Stimulated activated CD4-positive, alpha-beta T cell treated with anti-CD3 and anti-CD28 coated beads, Interleukin-4, amount 100 ng/mL, for 4 hours (primary cell): ENCODE measurements at places on chromosomes 5 and 9.
A peak's percentile ranks its signal among the peaks of the same experiment; 100 is the strongest.

DNA sequence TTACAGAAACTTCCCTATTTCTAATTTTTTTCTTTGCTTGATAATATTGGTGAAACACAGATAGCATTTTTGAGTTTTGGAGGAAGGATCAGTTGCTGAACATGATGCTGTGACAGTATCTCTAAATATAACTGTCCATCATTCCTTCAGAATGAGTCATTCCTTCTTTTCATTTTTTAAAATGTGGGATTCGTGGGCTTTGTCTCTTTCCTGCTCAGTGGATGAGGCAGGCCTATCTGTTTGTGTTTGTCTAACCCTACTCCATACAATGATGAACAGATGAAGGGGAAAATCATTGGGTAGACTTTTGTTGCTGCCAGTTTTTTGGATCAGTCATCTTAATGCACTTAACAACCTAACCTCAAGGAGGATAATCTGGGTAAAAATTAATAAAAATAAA is 15.7 kb upstream of the OR13C8 start:
- no peak for DNase-seq

DNA sequence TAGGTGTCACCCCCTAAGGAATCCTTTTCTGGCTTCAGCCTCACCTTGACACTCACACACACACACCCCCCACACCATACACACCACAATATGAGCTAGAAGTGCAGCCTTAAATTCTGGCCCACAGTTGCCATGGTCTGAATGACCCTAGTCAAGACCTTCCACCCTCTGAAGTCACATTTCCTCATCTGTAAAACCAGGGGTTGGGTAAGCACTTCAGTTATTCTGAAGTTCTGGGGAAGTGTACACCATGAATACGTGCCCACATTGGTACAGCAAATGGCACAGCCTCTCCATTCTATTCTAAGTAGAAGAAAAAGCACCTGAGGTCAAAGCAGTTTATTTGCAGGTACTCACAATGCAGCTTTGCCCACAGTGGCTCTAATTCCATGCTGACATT is 372.8 kb upstream of the KLF4 start:
- DNase-seq = no peak

- DNase-seq = peak; percentile 16
Observed at GRCh38 chr9:15135164-15135792, 171.7 kb downstream of the TTC39B start.

DNA sequence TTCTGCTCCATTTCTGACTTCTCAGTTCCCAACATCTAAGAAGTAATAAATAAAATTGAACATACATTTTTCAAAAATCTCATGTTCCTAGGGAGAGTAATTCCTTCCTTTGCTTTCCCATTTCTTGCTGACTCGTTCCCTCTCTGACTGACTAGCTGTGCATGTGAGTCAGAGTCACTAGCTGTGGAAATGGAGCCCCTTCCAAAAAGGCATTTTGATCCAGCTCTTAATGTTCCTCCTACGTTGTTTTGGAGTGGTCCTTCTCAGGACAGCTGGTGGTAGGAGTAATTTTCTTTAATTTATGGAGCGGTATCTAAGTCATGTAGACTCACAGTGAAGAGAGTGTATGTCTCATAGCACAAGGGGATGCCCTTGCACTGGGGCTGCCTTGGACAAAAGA is 460.2 kb downstream of the GADD45G start:
- no peak for DNase-seq

- no peak for DNase-seq
Observed at GRCh38 chr5:133994990-133995333, 9.8 kb downstream of the VDAC1 start.

DNA sequence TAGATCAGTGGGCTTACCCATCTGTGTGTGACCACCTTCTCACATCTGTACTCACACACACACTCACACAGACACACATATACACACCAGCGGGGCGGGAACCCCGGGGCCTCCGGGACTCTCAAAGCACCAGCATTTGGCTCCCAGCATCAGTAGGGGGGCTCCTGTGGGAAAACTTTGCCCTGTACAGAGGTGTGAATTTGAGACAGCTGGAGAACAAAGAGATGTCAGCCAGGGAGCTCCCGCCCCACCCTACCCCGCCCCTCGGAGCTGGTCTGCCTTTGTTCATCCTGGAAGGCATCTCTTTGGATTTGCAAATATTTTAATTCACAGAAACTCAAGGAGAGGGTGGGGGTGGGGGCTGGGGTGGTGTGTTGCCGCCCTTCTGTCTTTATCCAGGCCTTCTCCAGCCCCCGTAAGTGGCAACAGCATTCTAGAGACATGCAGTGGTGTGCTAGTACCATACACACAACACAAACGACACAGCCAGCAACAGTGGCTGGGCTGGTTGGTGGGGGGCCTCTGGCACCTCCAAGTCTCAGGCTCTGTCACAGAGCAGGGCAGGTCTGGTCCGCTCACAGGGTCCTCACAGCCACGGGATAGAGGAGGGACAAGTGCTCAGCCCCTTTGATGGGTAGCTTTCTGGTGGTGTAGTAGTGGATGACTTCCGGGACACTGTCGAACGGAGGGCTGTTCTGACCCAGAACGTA is 15.5 kb upstream of the SLC25A51 start:
- no peak for DNase-seq

- no peak for DNase-seq
Observed at GRCh38 chr5:45062044-45062443, 253.3 kb downstream of the MRPS30 start.

DNA sequence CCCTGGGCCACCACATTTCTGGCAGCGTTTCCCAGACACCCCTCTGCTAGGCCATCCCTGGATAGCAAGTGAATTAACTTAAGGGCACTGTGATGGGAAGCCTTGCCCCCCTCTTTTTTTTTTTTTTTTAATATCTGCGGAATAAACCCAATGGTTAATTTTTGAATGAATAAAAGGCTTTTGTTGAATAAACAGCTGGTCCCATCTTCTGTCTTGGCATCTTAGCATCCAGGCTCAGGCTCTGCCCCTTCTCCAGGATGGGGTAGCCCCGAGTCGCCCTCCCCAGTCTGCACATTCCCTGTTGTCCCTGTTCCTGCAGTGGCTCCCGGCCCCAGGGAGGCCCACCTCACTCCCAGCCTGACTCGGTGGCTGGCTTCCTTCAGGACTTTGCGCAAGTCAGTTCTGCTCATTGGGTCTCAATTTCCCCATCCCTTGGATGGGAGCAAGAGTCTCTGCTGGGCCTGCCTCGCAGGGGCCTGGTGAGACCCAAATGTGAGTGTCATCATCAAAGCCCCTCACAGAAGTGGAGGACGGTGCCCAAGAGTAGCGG is 29.0 kb upstream of the HMCN2 start:
- DNase-seq = no peak

DNA sequence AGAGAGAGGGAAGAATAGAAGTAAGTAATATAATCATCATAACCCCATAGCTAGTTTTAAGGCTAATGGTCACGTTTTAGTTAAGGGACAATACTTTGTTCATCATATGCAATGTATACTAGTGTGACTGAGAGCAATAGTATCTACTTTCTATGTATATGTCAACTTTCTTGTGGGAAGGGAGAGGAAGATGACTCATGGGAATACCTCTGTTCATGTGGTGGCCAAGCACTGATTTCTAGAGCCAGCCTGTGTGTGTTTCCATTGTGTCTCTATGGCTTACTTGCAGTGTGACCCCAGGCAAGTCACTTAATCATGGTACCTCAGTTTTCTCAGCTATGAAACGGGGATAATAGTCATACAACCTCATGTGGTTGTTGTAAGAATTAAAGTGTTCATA is 639.6 kb downstream of the CETN3 start:
- no peak for DNase-seq

DNA sequence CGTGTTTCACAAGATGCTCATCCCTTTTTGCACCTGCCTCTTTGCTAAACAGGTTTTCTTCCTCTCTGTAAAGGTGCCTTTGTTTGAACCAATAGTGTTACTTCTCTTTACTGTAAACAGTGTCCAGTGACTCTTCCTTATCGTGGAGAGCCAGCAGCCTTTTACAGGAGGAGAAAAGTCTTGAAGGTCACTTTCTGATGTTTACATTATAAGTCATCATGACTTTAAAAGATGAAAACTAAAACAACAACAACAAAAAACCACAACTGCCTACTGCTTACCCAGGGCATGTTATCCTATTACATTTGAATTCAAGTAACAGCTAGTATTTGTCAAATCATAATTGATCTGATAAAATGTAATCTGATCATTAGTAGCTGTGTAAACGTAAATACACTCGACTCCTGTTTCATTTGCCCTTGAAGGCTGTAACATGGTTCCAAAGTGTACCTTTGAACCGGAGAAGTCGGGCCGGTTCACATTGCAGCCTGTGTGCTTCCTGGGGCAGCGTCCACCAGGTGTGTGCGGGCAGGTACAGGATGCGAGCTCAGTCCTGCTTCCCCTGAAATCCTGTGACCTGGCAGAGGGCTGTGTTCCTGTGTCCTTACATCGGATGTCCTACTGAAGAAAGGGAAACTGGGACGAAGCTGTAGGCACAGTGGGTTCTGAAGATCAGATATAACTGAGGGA is 118.1 kb downstream of the C9orf152 start:
- DNase-seq = no peak

GRCh38 chr5:124921694-124922093 is 175.3 kb upstream of the ZNF608 start:
- DNase-seq = no peak

DNA sequence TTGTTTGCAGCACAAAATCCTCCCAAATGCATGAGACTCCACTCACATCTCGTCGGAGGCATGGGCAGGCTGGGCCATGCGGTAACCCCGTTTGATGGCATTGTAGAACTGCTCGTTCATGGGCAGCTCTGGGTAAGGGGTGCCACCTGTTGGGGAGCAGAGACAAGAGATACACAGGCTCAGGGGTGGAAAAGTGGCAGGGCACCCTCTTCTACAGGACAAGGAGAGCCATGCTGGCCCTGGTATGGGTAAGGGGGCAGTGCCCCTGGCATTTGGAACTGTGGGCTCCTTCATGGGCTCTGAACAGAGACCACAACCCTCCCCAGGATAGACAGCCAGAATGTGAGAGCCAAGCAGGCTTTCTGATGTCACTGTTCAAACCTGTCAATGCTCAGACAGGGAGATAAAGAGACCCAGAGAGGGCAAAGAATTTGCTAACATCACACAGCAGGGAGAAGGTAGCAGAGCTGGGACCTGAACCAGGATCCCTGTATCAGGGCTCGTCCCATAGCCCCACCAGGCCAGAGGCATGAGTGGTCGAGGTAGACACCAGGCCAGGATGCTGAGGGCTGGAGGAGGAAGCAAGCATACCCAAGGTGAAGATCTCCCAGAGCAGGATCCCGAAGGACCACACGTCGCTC is 33.2 kb upstream of the CSF1R start:
- DNase-seq = no peak

GRCh38 chr5:75335952-75336614 is 937 bp upstream of the HMGCR start:
- no peak for DNase-seq

DNA sequence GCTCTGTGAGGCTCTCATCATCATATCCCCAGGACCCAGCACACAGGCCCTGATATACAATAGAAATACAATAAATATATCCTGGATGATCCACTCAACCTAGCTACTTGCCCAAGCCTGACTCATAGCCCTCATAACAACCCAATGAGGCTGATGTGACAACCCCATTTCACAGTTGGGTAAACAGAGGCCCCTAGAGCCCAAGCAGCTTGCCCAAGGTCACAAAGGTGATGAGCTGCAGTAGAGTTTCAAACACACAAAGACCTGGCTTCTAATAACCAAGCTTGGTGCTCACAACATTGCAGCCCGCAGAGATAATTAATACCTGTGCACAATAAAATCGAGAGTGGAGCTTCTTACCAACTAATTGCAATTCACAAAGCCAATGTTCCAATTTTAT is 3.2 kb upstream of the AKNA start:
- DNase-seq = no peak
